Stimulated activated CD8-positive, alpha-beta memory T cell treated with anti-CD3 and anti-CD28 coated beads, Interleukin-4, amount 100 ng/mL, for 4 hours (primary cell): ENCODE measurements at places on chromosomes 5 and 9.

DNA sequence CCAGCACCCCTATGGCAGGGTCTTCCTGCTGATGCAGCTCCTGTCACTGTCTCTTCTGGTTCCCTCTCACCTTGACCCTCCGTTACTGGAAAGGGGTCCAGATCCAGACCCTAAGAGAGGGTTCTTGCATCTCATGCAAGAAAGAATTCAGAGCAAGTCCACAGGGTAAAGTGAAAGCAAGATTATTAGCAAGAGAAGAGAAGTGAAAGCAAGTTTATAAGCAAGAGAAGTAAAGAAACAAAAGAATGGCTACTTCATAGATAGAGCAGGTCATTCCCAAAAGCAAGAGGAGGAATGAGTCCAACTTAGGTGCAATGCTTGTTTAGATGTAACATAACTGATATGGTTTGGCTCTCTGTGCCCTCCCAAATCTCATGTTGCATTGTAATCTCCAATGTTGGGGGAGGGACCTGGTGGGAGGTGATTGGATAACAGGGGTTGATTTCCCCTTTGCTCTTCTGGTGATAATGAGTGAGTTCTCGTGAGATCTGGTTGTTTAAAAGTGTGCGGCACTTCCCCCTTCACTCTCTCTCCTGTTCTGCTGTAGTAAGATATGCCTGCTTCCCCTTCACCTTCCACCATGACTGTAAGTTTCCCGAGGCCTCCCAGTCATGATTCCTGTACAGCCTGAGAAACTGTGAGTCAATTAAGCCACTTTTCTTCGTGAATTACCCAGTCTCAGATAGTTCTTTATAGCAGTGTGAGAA, 183.3 kb downstream of the MED10 start:
- DNase-seq = no peak

DNA sequence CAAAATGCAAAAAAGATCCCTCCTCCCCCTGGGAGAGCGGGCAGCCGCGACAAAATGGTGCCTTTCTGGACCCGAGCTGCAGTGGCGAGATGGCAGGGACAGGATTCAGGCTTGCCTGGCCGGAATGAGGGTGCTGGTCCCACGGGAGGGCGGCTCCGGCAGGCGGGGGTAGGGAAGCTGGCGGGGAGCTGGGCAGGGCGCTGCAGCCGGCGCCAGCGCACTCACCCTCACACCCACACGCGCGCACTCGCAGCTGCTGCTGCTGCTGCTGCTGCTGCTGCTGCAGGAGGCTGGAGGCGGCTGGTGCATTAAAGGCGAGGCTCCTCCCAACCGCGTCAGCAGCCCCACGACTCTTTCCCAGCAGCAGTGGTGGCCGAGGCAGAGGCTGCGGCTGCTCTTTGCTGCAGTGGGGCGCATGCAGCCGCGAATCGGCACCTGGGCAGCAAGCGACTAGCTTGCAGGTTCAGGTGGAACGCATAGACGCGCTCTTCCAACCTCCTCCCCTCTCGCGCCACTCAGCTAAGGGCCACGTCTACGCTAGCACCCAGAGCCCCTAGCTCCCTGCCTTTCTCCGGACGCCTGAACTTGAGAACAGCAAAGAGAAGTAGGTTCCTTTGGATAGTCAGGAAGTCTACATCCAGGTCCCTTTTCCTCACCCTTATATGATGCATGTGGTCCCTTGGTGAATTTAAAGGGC, at the start of gene PPP2R2B:
Gene PPP2R2B (minus strand): TSS at position 282 of the 697 bp plus-strand sequence.
- DNase-seq = peak; percentile 18

GRCh38 chr5:93503598-93504067, 77.4 kb downstream of the NR2F1-AS1 start:
- DNase-seq = no peak

DNA sequence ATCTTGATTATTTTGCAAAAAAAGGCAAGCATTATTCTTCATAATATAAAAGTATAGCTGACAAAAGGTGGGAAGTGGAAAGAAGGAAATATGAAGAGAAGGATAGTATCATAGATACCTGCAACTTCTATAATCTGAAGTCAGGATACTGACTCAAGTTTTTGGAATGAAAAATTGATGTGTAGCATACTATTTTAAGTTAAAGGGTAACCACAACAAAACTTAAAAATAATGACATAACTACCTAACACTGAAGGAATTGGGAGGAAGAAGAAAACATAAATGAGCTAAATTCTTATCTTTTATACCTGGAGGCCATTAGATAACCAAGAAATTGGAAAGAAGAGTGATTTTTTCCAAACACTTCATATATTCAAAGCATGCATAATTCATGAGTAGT, 51.8 kb upstream of the TLE1 start:
- no peak for DNase-seq

- no peak for DNase-seq
Measured at GRCh38 chr5:14036514-14036913, 92.0 kb upstream of the DNAH5 start.

GRCh38 chr5:16862777-16863176, 73.3 kb downstream of the MYO10 start:
- no peak for DNase-seq

- no peak for DNase-seq
Measured at GRCh38 chr5:133467335-133467779, 145.0 kb downstream of the FSTL4 start.

DNA sequence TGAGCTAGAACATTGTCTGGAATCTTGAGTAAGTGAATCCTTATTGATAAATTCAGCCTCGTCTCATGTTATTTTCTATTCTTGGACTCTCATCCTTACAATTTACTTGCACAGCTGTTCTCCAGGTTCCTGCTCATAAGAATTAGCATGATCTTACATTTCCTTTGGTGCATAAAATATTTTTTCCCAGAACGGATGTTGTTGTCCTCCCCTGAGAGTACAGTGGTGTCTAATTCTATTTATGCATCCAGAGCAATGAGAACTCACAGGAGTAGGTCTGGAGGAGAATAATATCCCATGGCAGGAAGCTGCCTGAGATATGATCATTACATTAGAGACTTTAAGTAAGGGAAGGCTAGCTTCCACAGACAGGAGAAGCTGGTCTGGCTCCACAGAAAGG, 178.4 kb upstream of the MAST4 start:
- DNase-seq = no peak

GRCh38 chr5:60527072-60527471, 172.9 kb downstream of the DEPDC1B start:
- no peak for DNase-seq

- no peak for DNase-seq
Measured at GRCh38 chr9:37963936-37964739, 60.2 kb upstream of the SLC25A51 start.

GRCh38 chr5:55407059-55407684, 99.4 kb downstream of the MTREX start:
- DNase-seq = no peak

- no peak for DNase-seq
Measured at GRCh38 chr5:167180906-167181305, 1110.5 kb upstream of the WWC1 start.

- no peak for DNase-seq
Measured at GRCh38 chr5:116084287-116084691, 536 bp upstream of the COMMD10 start.

GRCh38 chr9:79565245-79565644, 6.5 kb upstream of the TLE4 start:
- DNase-seq = no peak

- DNase-seq = no peak
Measured at GRCh38 chr5:113520429-113520828, 6.9 kb downstream of the YTHDC2 start.

GRCh38 chr5:67879620-67880510, 335.7 kb upstream of the PIK3R1 start:
- DNase-seq = no peak

- peak; percentile 29 for DNase-seq
Measured at GRCh38 chr5:151086905-151087360, 6.1 kb upstream of the TNIP1 start.

DNA sequence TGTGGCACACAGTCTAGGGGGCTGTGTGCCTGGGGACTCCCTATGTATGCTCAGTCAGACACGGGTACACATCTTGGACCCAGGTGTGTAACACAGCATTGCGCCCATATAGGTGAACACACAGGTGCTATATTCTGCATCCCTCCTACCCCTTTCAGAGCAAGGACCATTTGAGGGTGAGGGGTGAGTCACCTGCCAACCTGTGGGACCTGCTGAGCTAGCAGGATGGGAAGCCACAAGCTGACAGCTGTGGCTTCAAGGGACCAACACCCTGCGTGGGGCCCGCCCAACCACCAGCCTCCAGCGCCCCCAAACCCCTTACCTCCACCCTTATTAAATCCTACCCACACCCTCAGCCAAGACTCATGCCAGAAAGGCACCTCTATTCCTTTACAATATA, 14.6 kb upstream of the AQP7 start:
- no peak for DNase-seq

DNA sequence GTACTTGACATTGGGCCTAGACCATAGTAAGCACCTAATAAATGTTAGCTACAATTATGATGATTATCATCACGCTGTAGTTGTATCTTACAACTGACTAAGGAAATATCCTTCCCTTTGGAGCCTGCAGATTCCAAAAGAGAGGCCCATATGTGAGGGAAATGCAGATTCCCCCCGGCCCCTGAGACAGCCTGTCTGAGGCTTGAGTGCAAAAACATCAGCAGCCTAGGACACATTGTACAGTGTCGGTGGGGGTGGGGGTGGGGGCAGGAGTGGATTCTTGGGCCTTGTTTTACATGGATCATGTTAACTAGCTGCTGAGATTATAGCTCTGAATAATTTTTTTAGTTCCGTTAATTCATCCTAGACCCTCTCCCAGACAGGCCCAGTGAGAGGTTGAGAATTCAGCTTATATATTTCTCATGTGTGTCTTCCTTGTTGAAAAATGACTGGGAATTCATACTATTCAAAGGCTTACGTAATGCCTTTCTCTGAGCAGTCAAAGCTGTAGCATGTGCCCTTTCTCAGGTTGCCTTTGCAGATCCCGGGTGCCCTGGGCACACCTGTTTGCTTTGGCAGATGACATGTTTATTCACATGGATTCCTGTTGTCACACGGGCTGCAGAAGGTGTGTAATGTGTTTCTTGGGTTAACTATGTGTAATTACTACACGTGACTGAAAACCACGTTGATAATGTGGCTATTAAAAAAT, 262.8 kb downstream of the NR3C1 start:
- no peak for DNase-seq

DNA sequence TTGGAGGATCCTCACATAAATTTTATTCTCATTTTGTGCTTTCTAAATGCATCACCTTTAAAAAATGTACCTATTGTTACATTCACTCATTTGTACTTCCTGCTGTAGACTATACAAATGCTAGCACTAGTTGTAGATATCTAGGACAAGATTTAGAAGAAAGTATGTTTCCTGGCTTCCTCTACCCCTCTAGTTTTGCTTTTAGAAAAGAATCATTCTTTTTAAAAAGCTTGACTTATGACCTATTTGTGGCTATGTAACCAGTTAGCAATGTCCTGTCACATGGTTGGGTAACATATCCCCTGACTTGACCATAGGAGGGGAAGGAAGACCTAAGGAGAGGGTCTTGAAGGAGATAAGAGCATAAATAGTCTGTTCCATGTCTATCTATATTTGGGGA, 13.3 kb downstream of the CAMK4 start:
- no peak for DNase-seq

GRCh38 chr5:33743099-33743498, 148.7 kb downstream of the ADAMTS12 start:
- DNase-seq = no peak

GRCh38 chr9:123370108-123370507, 14.1 kb downstream of the CRB2 start:
- DNase-seq = no peak

- DNase-seq = peak; percentile 4
Measured at GRCh38 chr5:168291342-168291963, at the start of gene WWC1. TSS of gene WWC1 (plus strand) at chr5:168291645. CDS start at chr5:168292153, 508 bp downstream.

- DNase-seq = no peak
Measured at GRCh38 chr5:148848393-148849031, 22.1 kb downstream of the ADRB2 start.

- no peak for DNase-seq
Measured at GRCh38 chr5:9015937-9016270, 530.0 kb downstream of the SEMA5A start.

GRCh38 chr9:110152704-110153374, 55.1 kb downstream of the C9orf152 start:
- no peak for DNase-seq

DNA sequence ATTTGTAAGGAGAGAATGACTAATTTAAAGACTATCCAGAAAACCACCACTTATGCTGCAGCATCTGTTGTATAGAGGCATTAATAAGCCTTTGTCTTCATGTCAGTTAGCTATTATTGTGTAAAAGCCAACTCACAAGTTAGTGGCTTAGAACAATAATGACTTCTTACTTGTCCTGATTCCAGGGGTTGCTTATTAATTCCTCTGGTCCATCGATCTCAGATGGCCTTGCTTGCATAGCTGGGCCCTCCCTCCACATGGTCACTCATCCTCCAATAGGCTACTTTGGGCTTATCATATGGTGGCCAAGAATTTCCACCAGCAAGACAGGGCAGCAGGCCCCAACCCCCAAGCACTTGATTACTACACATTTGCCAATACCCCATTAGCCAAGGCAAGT, 44.5 kb upstream of the STK32A start:
- DNase-seq = no peak

DNA sequence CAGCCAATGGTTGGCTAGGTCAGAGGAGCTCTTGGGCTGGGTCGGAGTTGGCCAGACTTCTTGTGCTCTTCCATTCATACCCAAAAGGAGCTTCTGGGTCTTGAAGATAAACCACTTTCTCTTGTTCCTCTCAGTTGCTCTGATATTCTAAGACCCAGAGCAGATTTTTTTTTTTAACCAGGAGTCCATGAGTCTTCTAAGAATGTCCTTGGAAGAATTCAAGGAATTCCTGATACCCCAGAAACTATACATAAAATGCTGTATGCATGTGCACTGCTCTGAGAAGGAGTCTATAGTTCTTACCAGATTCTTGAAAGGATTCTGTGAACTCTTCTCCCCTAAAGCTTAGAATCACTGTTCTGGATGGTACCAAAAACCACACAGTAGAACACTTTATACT, 9.9 kb upstream of the PALM2AKAP2 start:
- DNase-seq = no peak
